ENCODE measurements at places on chromosomes 16 and 17. TPM values are rescaled to one million over a fixed set of nuclear protein-coding genes. Genes with fewer than 3 reads are reported as not detected.

GRCh38 chr16:4660454-4661007, 32.8 kb upstream of the NUDT16L1 start:
- peak overlapping the region; percentile 29 for H3K27ac ChIP-seq
- H3K4me1 ChIP-seq: no peaks in the 10 kb centered on the region
- H3K36me3 ChIP-seq: no peaks in the 10 kb centered on the region

The EPX gene
- total RNA-seq: not detected

DNA sequence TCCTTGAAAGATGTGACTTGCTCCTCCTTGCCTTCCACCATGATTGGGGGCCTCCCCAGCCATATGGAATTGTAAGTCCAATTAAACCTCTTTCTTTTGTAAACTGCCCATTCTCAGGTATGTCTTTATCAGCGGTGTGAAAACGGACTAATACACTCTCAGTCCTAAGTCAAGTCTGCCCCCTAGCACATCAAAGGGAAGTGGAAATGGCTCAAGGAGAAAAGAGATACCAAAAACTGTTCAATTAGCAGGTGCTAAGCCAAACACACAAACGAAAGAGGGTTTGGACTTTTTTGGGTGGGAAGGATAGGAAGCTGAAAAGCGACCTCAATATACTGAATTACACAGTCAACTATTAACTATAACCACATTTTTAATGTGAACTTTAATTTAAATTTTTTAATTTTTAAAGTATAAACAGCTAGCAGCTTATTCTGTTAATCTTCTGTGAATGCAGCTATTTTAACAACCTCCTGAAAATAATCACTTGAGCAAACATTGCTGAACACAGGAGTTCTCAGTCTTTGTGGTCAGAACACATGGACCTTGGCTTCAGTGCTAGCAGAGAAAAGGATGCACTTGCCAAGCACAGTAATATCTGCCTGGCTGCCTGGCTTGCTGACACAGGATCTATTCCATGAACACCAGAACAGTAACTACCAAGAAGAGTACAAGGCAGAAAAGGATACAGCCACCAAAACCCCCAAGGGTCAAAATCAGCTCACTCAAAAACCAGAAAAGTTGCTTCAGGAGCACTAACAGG, 10.9 kb downstream of the ZNF18 start:
- DNase-seq: peak; percentile 9
- no peaks in the 10 kb centered on the region for H3K4me1 ChIP-seq
- H3K27ac ChIP-seq: no peak overlapping the region
- peaks cover 9% of the 10 kb centered on the region for H3K36me3 ChIP-seq

The HS3ST3A1 gene
- total RNA-seq: 99.3 TPM

GRCh38 chr17:35044181-35044580, 19.3 kb downstream of the RFFL start:
- DNase-seq: no peak
- no peaks in the 10 kb centered on the region for H3K27me3 ChIP-seq
- no peak overlapping the region for H3K4me3 ChIP-seq
- H3K27ac ChIP-seq: no peak overlapping the region

- H3K4me3 ChIP-seq: no peak overlapping the region
- peaks cover 10% of the 10 kb centered on the region for H3K36me3 ChIP-seq
- H3K4me1 ChIP-seq: no peaks in the 10 kb centered on the region
- no peaks in the 10 kb centered on the region for H3K27me3 ChIP-seq
- no peak overlapping the region for H3K27ac ChIP-seq
These were observed 27.5 kb downstream of the GGA2 start for GRCh38 chr16:23482778-23483177.

DNA sequence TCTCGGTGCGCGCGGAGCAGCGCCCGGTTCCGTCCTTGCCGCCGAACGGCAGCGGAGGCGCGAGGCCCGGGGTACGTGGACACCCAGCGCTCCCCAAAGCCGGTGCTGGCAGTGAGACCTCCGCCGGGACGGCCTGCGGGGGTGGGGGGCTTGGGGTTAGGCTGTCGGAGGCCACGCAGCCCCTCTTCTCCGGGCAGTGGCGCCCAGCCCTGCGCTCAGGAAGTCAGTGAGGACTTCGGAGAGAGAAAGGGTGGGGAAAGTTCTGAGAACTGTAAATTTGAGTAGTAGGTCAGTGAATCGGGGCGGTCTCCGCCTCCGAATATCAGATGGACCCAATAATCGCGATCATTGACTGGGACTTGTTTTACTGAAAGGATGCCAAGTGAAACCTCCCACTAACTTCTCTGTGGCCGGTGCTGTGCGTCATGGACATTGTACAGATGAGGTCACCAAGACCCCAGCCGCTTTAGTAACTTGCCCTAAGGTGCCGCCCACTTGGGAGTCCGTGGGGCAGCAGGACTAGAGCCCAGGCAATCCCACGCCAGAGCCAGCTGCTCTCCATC, 468 bp downstream of the IL4R start:
- peak; percentile 96 for DNase-seq
- peak overlapping the region; percentile 96 for H3K4me3 ChIP-seq
- H3K27ac ChIP-seq: peak overlapping the region; percentile 91

The G6PC1 gene
- total RNA-seq: not detected

DNA sequence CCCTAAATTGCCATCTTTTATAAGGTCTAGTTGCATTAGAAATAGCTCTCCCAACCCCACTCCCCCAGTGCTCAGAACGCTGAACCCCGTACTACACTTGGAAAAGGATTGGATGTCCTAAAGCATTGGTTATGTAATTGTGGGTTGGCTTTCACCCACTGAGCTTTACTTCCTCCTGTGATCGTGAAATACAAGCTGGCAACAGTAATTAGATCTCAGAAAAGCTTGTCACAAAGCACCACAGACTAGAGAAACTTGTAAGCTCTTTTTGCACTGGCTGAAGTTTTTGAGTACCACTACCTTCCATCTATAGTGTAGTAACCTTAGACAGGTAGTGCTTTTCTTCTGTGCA, 54.4 kb downstream of the SIAH1 start:
- 0 out of 2 replicates have a peak overlapping the region, but pooled peaks have one; percentile 11 for H3K27ac ChIP-seq
- H3K4me1 ChIP-seq: peaks cover 7% of the 10 kb centered on the region
- H3K4me3 ChIP-seq: no peak overlapping the region
- H3K36me3 ChIP-seq: peaks cover 16% of the 10 kb centered on the region
- no peak for DNase-seq

- H3K4me3 ChIP-seq: no peak overlapping the region
- no peak for DNase-seq
- no peaks in the 10 kb centered on the region for H3K27me3 ChIP-seq
- peaks cover 38% of the 10 kb centered on the region for H3K36me3 ChIP-seq
These were observed 60.5 kb downstream of the MRC2 start for GRCh38 chr17:62687997-62688396.

GRCh38 chr17:34370376-34370996, 7.5 kb upstream of the CCL1 start:
- H3K4me3 ChIP-seq: no peak overlapping the region
- H3K4me1 ChIP-seq: no peaks in the 10 kb centered on the region
- H3K27ac ChIP-seq: no peak overlapping the region
- peaks cover 23% of the 10 kb centered on the region for H3K27me3 ChIP-seq
- no peak for DNase-seq
- H3K36me3 ChIP-seq: no peaks in the 10 kb centered on the region

DNA sequence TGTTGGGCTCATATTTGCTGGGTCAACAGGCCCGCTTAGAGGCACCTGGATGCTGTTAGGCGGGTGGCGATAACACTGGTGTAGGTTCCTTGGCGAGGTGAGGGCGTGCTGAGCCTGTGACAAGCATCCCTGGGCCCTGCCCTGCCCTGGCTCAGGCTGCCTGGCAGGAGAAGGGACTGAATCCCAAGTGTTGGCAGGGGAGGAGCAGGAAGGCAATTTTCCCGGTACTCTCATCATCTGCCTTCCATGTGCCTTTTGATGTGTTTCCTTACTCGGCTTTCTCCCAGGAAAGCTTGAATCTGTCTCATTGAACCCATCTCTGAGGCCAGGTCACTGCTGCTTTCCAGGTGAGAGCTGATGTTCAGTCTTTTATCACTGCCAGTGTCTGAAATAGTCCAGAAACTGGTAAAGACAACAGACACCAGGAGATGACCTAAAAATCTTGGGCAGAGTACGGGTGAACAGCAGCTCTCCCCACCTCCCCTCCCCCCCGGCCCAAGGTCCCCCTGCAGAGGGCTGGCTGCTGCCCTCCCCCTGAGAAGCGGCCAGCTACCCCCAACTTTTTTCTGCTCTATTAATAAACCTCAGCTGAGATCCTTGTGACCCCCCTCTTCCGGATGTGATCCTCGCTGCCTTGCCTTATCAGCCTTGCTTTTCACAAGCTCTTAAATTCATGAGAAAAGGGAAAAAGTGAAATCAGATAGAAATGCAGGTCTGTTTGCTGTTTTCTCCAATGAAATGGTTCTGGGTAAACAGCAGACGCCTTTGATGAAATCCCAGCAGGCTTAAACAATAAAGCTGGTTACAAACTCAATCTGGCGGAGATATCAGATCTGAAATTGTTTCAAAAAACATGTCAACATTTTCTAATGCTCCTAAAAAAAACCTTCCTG, 29.0 kb downstream of the RTN4RL1 start:
- no peaks in the 10 kb centered on the region for H3K36me3 ChIP-seq
- no peaks in the 10 kb centered on the region for H3K27me3 ChIP-seq
- H3K27ac ChIP-seq: no peak overlapping the region
- H3K4me3 ChIP-seq: no peak overlapping the region
- H3K4me1 ChIP-seq: no peaks in the 10 kb centered on the region

- no peak overlapping the region for H3K27ac ChIP-seq
- peaks cover 39% of the 10 kb centered on the region for H3K4me1 ChIP-seq
- DNase-seq: no peak
- no peaks in the 10 kb centered on the region for H3K27me3 ChIP-seq
These were observed 8.3 kb downstream of the FHOD1 start for GRCh38 chr16:67238806-67239470.

- peaks cover 6% of the 10 kb centered on the region for H3K36me3 ChIP-seq
- H3K4me1 ChIP-seq: peaks cover 4% of the 10 kb centered on the region
- H3K4me3 ChIP-seq: peak overlapping the region; percentile 92
- no peaks in the 10 kb centered on the region for H3K27me3 ChIP-seq
These were observed 527 bp downstream of the CIAPIN1 start for GRCh38 chr16:57446531-57447185.

- H3K4me3 ChIP-seq: no peak overlapping the region
- no peaks in the 10 kb centered on the region for H3K27me3 ChIP-seq
- H3K27ac ChIP-seq: peak overlapping the region; percentile 46
- peak; percentile 97 for DNase-seq
- H3K36me3 ChIP-seq: no peaks in the 10 kb centered on the region
- H3K4me1 ChIP-seq: peaks cover 33% of the 10 kb centered on the region
These were observed 197.6 kb downstream of the XYLT1 start for GRCh38 chr16:17273142-17273561.

The COG8 gene
- total RNA-seq: 65.9 TPM

The SLC7A6 gene
- total RNA-seq: 20.9 TPM

The LGALS9B gene
- total RNA-seq: not detected

The TXNDC17 gene
- total RNA-seq: 112 TPM

DNA sequence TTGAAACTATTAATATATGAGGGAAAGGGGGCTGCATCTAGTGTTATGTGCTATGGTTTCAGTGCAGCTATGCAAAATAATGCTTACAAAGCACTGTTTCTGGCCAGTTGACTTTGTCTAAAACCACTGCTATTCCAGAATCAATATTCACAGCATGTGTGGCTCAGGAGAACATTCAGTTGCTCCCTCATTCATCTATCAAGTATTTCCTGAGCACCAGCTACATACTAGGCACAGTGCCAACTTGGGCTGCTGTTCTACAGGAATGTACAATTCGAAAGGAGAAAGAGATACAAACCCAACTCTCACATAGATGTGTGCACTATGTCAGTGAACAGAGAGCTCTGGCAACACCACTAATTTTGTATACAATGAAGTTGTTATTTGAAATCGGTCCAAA, 183.0 kb downstream of the PHKB start:
- no peaks in the 10 kb centered on the region for H3K27me3 ChIP-seq
- DNase-seq: peak; percentile 78
- H3K36me3 ChIP-seq: peaks cover 5% of the 10 kb centered on the region
- H3K4me3 ChIP-seq: no peak overlapping the region
- H3K4me1 ChIP-seq: peaks cover 16% of the 10 kb centered on the region
- H3K27ac ChIP-seq: no peak overlapping the region
